ENCODE measurements at places on chromosomes 7 and 10.

GRCh38 chr10:6787718-6788117, 207.6 kb upstream of the PRKCQ start:
- DNase-seq, result no peak

GRCh38 chr7:159130820-159131219, 13.8 kb downstream of the VIPR2 start:
- DNase-seq, result no peak

- DNase-seq, result no peak
Observed at GRCh38 chr10:4254101-4254994, 469.3 kb upstream of the KLF6 start.

GRCh38 chr7:93632371-93632770, 57.8 kb upstream of the CALCR start:
- no peak for DNase-seq

GRCh38 chr7:92836489-92836999, at the start of gene CDK6:
Gene CDK6 (minus strand): TSS chr7:92836573. CDS start chr7:92833323, 3,250 bp downstream.
- DNase-seq, result peak; percentile 33

- no peak for DNase-seq
Observed at GRCh38 chr10:3976171-3976570, 191.2 kb upstream of the KLF6 start.

GRCh38 chr7:70506434-70506833, 625.5 kb upstream of the GALNT17 start:
- DNase-seq, result no peak

DNA sequence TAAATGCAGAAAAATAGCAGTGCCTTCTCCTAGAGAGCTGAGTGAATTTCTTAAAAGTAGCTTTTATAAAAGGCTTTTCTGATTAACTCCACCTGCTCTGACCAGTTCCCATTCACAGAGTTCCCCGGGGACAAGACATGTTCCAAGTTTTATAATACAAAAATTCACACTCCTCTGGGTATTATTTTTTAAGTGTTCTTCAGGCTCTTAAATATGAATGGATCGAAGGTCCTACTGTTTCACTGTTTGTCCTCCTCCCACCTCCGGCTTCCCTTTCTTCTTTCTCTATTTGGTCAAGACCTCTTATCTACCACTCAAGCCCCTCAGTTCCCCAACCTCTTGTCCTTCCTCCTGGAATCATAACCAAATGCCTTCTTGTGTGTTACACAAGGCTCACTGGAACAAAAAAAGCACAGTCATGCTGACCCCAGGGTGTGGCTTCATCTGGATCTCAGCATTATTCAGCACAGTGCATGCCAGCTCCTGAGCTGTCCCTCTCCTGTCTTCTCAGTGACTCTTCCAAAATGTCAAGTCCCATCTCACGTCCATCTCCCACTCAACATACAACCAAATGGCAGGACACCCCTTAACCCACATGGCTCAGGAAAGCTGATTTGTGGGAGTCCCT, 222.4 kb downstream of the SORCS1 start:
- no peak for DNase-seq

DNA sequence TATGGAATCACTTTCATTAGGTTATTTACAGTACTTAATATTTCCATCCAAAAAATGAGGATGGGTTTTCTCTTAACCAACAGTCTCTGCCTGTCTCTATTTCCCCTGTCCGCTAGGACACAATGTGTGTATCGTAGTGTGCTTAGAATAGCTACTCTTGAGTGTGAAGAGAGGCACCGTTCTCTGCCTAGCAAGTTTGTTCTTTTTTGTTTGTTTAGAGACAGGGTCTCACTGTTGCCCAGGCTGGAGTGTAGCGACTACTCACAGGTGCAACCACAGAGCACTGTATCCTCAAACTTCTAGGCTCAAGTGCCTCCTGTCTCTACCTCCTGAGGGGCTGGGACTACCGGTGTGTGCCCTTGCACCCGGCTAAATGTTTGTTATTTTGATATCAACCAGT, 121.9 kb downstream of the ANK3 start:
- DNase-seq, result no peak

DNA sequence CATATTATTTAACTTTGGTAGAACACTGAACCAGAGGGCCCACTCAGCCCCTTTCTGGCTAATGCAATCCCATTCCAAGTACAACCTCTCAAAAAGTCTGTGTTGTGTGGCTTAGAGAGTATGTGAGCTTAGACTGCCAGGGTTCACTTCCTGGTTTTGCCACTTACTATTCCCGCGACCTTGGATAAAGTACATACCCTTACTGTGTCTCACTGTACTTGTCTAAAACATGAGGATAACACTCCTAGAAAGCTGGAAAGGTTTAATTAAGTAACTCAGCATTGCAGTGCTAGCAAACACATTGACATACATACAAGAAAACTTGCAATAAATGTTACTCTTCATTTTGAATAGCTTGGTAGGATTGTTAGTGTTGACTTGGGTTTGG, 215.8 kb downstream of the CHCHD3 start:
- DNase-seq, result no peak

DNA sequence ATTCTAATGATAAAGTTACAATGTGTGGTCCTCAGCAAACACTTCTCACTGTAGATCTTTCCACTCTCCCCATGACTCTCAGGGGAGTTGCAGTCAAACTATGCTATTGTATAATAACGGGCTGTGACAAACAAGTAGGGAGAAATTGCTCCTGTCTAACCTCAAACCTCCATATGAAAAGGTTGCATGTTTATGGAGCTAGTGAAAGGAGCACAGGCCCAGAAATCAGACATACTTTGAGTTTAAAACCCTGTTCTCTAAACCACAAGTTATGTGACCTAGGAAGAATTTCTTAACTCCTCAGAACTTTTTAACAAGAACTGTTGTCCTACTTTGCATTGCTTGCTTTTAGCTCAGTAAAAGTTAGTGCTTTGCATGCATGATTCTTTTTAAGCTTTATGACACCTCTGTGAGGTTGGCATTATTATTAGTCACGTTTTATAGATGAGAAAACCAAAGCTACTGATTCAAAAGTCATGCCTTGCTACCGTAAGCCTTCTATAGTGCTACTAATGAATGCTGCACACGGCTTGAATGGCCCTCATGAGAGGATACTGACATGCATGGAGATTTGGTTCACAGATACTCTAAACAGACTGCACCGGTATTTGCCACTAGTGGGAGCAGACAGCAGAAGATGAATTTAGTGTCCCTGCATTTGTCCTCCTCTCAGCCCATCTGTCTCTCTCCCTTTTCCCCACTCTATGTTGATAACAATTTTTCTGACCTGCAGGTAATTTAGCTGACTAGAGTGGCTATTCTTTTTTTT, 129.5 kb upstream of the PCGF5 start:
- DNase-seq, result no peak

- DNase-seq, result no peak
Observed at GRCh38 chr7:120955577-120956149, 5.1 kb downstream of the ING3 start.

- no peak for DNase-seq
Observed at GRCh38 chr10:110416776-110417711, 80.7 kb upstream of the DUSP5 start.

- DNase-seq, result no peak
Observed at GRCh38 chr7:95974108-95974507, 201.8 kb downstream of the DYNC1I1 start.

DNA sequence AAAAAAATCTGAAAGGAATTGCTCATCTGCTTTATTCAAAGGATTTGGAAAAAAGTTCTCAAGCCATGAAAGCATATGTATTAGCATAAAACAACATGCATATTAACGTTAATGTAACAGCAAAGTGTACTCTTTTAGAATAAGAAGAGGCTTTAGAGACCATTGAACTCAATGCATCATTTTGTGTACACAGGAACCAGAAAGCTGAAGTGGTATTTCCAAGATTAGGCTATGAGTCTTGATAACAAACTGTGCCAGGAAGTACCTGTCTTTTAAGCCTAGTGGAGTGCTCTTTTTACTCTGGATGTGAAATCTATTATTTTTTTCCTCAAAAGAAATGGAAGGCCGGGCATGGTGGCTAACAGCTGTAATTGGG, 164.2 kb downstream of the THSD7A start:
- no peak for DNase-seq

DNA sequence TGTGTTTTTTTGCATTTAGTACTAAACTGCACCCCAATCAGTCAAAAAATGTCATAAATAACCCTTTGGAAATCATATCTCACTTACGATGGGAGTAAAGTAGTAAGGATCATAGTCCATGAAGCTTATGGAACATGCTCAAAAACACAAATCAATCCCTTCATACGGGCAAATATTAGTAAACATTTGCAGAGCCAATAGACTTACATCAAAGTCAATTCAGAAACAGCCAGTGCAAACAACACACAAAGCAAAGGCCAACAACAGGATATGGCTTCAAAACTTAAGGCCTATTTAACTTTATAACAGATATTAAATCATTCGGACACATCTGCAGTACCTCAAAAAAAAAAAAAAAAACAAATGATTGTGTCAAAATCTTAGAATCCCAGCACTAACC, 32.1 kb downstream of the SGCE start:
- no peak for DNase-seq

DNA sequence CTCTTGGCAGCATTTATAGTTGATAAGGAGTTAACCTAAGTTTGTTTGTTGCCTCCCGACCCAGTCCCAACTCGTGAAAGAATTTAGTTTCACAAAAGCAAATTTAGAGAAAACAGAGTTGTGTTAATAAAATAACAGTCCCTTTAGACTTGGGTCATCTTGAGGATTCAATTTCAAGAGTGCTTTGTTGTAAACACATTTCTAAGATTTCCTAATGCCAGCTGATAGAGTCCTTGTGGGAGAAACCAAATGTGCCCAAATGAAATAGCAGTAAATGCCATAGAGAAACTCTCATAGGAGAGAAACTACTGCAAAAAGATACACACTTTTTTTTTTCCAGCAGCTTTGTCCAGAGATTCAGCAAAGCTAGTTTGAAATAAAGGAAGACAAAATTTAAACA, 211.3 kb upstream of the BMPER start:
- DNase-seq, result no peak

GRCh38 chr10:100413173-100413572, 49.6 kb upstream of the WNT8B start:
- DNase-seq, result no peak

- DNase-seq, result no peak
Observed at GRCh38 chr10:70106958-70107791, 25.4 kb downstream of the AIFM2 start.

- DNase-seq, result no peak
Observed at GRCh38 chr7:137454246-137454724, 110.8 kb upstream of the PTN start.

- DNase-seq, result no peak
Observed at GRCh38 chr7:73539709-73540108, 17.6 kb upstream of the BAZ1B start.

DNA sequence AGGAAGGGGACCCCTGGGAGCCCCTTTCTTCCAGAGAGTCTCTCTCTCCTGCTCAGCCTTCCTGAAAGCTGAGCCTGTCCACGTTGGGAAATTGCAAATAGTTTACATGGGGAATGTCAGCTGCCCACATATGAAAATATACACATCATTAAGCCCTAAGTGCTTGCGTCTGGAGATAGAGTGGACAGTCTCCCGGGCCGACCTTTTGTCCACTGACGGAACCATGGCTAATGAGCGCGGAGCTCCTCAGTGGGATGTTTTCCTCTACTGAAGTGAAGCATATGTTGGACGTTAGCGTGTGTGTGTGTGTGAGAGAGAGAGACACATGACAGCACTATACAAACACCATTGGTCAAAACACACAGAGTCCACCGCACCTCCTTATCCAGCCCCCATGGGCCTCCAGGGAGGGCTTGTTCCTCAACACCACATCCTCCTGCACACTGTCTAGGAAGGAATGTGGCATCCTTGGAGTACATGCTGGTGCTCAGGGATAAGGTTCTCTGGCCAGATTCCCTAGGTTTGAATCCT, 128.4 kb downstream of the RGS10 start:
- DNase-seq, result no peak

DNA sequence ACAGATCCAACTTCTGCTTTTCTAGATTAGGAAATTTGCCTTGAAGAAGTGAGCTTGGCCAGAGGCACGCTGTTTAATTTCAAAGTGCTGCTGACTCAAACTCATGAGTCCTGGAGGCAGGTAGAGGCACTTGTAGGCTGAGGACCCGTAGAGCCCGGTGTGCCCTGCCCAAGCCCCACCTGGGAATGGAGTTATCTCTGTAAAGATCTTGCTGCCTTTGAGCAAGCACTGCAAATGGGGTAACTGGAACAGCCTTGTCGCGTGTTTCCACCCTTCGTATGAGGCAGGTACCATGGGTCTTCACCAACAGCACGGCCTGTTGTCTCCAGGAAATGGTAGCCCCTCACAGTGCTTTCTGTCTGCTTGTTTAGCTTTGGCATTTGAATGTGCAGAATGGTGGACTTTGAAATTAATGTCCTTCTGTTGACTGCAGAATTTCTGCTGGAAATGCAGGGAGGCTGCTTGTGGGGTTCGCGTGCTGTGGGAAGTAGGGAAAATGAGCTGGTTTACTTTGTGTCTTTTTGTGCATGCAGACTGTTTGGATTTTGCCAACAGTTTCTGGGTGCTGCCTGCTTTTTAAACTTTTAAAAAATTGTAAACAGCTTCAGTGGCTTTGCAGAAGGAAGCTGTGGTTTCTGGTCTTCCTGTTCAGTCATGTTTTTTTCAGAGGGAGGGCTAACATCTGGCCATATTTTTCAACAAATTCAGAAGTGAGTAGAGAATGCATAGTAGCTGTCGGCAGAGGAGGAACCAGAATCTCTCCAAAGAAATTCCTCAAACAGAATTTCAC, 27.2 kb downstream of the CCM2 start:
- DNase-seq, result no peak

DNA sequence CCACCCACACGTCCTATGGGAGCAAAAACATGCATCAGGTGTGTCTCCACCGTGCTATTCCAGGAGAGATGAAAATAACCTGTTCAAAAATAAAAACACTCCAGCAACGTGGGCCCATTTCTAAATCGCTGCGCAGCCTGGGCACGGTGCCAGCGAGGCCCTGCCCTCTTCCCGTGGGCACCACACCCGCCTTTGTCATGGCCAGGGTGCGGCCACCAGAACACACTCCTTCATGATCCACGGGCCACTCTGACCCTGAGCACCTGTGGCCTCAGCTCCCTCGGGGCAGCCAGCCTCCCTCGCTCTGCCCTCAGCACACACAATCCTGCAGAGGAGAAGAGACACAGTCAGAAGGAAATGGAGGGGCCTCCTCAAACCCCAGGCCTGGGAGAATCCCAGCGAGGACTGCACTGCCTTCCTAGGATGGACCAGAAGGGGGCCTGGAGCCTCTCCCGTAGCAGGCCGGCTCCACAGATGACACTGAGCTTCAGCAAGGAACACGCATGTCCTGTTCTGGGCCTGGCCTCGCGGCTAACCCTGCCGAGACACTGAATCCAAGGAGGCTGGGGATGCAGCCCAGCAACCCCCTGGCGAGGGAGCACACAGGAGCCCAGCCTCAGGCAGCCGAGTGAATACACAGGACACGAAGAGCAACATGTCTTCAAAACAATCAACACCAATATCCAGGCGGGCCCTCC, 169.0 kb downstream of the MAD1L1 start:
- DNase-seq, result no peak

- no peak for DNase-seq
Observed at GRCh38 chr7:133139350-133139749, 57.5 kb upstream of the CHCHD3 start.

GRCh38 chr7:99392659-99393354, 15.6 kb downstream of the PDAP1 start:
- DNase-seq, result peak; percentile 63

- DNase-seq, result no peak
Observed at GRCh38 chr7:131212114-131212513, 115.6 kb upstream of the MKLN1 start.
